ENCODE measurements at places on chromosomes 1 and 21. TPM values are rescaled to one million over a fixed set of nuclear protein-coding genes. Genes with fewer than 3 reads are reported as not detected.

Gene MARCKSL1
- total RNA-seq, result 15.9 TPM

Gene RNU1-2
- total RNA-seq, result under 0.01 TPM

Gene SPRR2A
- total RNA-seq, result not detected

Gene ARHGEF16
- total RNA-seq, result not detected

Gene IL22RA1
- total RNA-seq, result under 0.01 TPM

Gene SESN2
- total RNA-seq, result 56.3 TPM

Gene MSTO1
- 28.6 TPM for total RNA-seq

Gene MEX3A
- total RNA-seq, result 0.88 TPM

Gene ATAD3C
- under 0.01 TPM for total RNA-seq

Gene C1orf185
- total RNA-seq, result not detected

Gene IVL
- total RNA-seq, result not detected

Gene ANKRD35
- 1.4 TPM for total RNA-seq

Gene VHLL
- total RNA-seq, result not detected

Gene AIM2
- 0.59 TPM for total RNA-seq

Gene EPHA10
- not detected for total RNA-seq

Gene FNDC5
- total RNA-seq, result not detected

Gene PDE9A
- total RNA-seq, result not detected

Gene PROK1
- not detected for total RNA-seq

Gene BARHL2
- total RNA-seq, result not detected

Gene PLA2G2C
- total RNA-seq, result not detected

Gene CFAP57
- not detected for total RNA-seq

Gene GLIS1
- total RNA-seq, result 2.4 TPM

Gene IL20
- not detected for total RNA-seq

Gene DIRAS3
- 2.1 TPM for total RNA-seq

Gene SH2D5
- 1.8 TPM for total RNA-seq

Gene HSD3B2
- not detected for total RNA-seq

Gene GBP2
- total RNA-seq, result 55.0 TPM

Gene TTF2
- 9.1 TPM for total RNA-seq

Gene C1orf94
- total RNA-seq, result not detected

Gene ICOSLG
- 0.29 TPM for total RNA-seq

Gene DISC1
- 10.3 TPM for total RNA-seq

Gene CASQ1
- 0.36 TPM for total RNA-seq

Gene RAB42
- total RNA-seq, result 5.0 TPM

Gene OSCP1
- 14.5 TPM for total RNA-seq

Gene SPATA45
- total RNA-seq, result not detected

Gene SFN
- under 0.01 TPM for total RNA-seq

Gene OLFML2B
- total RNA-seq, result 49.9 TPM

Gene PHLDA3
- total RNA-seq, result 116 TPM

Gene RAB13
- 72.0 TPM for total RNA-seq

Gene NOS1AP
- total RNA-seq, result not detected

Gene DISP1
- 4.3 TPM for total RNA-seq

Measured in osteoblast (primary cell).